ENCODE measurements at places on chromosomes 4 and X. TPM values are rescaled to one million over a fixed set of nuclear protein-coding genes. Genes with fewer than 3 reads are reported as not detected.

Gene FGFBP2
- 18.5 TPM for total RNA-seq

Gene HS3ST1
- 7.6 TPM for total RNA-seq

- DNase-seq, result no peak
Measured at GRCh38 chrX:107467271-107467670, 17.8 kb downstream of the FRMPD3 start.

- no peak for DNase-seq
Measured at GRCh38 chr4:3786196-3786869, 20.1 kb downstream of the ADRA2C start.

GRCh38 chr4:186806679-186807421 lies 83.2 kb upstream of the FAT1 start:
- DNase-seq, result no peak

- peak; percentile 45 for DNase-seq
Measured at GRCh38 chr4:45663003-45663402, 460.9 kb downstream of the GABRG1 start.

- DNase-seq, result no peak
Measured at GRCh38 chr4:80956421-80956820, 74.1 kb upstream of the BMP3 start.
